ENCODE measurements at places on chromosomes 13 and 19. TPM values are rescaled to one million over a fixed set of nuclear protein-coding genes. Genes with fewer than 3 reads are reported as not detected.
A peak's percentile ranks its signal among the peaks of the same experiment; 100 is the strongest.

Gene PSG6
- not detected for total RNA-seq

Gene LGALS14
- total RNA-seq, result not detected

Gene CELF5
- total RNA-seq, result 0.15 TPM

Gene DPF1
- total RNA-seq, result not detected

Gene SLAIN1
- 25.2 TPM for total RNA-seq

DNA sequence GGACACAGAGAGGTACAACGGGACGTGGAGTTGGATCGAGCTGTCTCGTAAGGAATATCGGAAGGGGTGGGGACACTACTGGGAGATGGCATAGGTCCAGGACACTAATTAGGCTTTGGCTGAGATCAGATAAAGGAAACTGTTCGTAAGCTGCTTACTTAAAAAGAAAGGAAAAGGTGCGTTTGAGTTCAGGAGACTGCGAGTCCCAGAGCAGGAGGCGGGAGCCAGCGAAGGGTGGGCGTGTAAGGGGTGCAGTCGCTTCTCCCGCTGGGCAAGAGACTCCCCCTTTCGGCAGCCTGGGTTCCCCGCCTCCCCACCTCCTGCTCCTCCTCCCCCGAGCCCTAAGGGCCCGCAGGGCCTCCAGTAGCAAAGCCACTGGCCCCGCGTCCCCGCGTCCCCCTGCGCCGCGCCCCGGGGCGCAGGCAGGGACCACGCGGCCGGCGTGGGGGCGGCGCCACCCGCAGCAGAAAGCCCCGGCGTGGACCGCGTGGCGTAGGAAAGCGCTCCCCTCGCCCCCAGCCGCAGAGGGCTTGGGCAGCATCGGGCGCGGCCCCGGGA lies 547 bp downstream of the ABCC4 start:
- peaks cover 12% of the 10 kb centered on the region for H3K4me1 ChIP-seq
- H3K27me3 ChIP-seq, result no peaks in the 10 kb centered on the region
- no peak overlapping the region for H3K27ac ChIP-seq
- H3K4me3 ChIP-seq, result peak overlapping the region; percentile 48
- no peaks in the 10 kb centered on the region for H3K36me3 ChIP-seq
- DNase-seq, result peak; percentile 62

DNA sequence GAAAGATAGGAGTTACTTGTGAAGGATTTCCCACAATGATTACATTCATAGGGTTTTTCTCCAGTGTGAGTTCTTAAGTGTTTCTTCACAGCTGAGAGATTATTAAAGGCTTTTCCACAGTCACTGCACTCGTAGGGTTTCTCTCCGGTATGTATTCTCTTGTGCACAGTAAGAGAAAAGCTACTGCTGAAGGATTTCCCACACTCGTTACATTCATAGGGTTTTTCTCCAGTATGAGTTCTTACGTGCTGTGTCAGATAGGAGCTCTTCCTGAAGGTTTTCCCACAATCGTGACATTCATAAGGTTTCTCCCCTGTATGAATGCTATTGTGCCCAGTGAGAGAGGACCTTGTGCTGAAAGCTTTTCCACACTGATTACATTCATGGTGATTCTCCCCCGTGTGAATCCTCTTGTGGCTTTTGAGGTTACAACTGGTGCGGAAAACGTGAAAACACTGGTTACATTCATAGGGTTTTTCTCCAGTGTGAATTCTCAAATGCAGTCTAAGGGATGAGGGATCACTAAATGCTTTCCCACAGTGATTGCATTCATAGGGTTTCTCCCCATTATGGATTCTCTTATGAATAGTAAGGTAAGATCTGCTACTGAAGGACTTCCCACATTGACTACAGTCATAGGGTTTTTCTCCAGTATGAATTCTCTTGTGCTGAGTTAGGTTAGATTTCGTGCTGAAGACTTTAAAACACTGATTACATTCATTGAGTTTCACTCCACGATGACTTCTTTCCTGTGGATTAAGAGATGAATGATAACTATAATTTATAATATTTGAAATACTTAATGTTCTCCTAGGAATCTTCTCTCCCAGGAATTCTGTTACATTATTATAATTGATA lies 20.6 kb downstream of the ZNF558 start:
- no peak for DNase-seq
- peaks cover 45% of the 10 kb centered on the region for H3K36me3 ChIP-seq
- H3K4me1 ChIP-seq, result no peaks in the 10 kb centered on the region

- H3K4me3 ChIP-seq, result no peak overlapping the region
- H3K36me3 ChIP-seq, result no peaks in the 10 kb centered on the region
- no peak overlapping the region for H3K27ac ChIP-seq
- peaks cover 12% of the 10 kb centered on the region for H3K4me1 ChIP-seq
Observed at GRCh38 chr19:46898731-46899130, 37.9 kb downstream of the ARHGAP35 start.

- no peaks in the 10 kb centered on the region for H3K27me3 ChIP-seq
- H3K36me3 ChIP-seq, result no peaks in the 10 kb centered on the region
- H3K27ac ChIP-seq, result no peak overlapping the region
Observed at GRCh38 chr13:98821372-98822224, 69.1 kb upstream of the SLC15A1 start.

- no peaks in the 10 kb centered on the region for H3K4me1 ChIP-seq
- H3K4me3 ChIP-seq, result no peak overlapping the region
- DNase-seq, result no peak
Observed at GRCh38 chr19:10817291-10818038, 18.5 kb downstream of the TMED1 start.

DNA sequence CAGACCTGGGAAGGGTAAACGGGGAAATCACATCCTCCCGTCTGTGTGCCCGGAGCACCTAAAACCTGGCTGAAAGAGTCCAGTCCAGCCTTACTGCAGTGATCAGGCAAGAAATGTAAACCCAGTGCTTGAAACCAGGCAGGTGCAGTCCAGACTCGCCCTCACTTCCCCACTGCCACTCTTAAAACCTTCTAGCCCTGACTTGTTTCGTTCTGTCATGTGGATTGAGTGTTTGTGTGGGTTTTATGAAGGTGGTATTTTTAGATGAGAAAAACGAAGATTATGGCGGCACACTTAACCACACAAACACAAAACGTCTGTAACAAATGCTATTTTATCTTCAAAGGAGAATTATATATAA lies 839 bp upstream of the CKAP2 start:
- peaks cover 9% of the 10 kb centered on the region for H3K36me3 ChIP-seq
- H3K4me3 ChIP-seq, result peak overlapping the region; percentile 98
- H3K27me3 ChIP-seq, result no peaks in the 10 kb centered on the region
- peaks cover 23% of the 10 kb centered on the region for H3K4me1 ChIP-seq

- H3K27ac ChIP-seq, result peak overlapping the region; percentile 97
- H3K4me3 ChIP-seq, result peak overlapping the region; percentile 13
- no peaks in the 10 kb centered on the region for H3K27me3 ChIP-seq
- peak; percentile 91 for DNase-seq
- H3K4me1 ChIP-seq, result peaks cover 62% of the 10 kb centered on the region
Observed at GRCh38 chr19:38046254-38047048, 139.4 kb downstream of the SIPA1L3 start.

- H3K36me3 ChIP-seq, result no peaks in the 10 kb centered on the region
- DNase-seq, result peak; percentile 56
- no peaks in the 10 kb centered on the region for H3K27me3 ChIP-seq
- no peak overlapping the region for H3K27ac ChIP-seq
- peaks cover 40% of the 10 kb centered on the region for H3K4me1 ChIP-seq
Observed at GRCh38 chr13:27130979-27131623, 40.5 kb downstream of the USP12 start.

DNA sequence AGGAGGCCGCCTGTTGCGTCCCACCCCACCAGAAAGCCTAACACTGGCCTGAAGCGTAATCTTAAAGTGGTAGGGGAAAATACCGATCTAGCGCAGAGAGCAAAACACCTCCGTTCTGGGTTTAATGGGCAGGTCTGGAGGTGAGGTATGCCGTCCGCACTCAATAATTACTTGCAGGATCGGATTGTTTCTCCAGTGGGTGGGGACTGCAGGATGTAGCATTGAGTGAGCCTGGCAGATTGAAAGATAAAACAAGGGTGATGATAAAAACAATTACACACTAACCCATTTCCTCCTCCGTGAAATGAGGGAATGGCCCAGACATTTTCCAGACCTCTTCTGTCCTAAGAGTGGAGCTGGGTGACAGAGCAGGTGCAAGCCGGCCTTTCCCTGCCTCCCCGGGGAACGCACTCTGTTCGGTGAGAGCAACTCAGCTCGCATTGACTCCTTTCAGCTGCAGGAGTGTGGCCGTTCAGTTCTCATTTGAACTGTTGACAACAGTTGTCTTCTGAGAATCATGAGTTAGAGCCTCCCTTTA lies 110.2 kb upstream of the DOCK9 start:
- DNase-seq, result no peak
- no peaks in the 10 kb centered on the region for H3K27me3 ChIP-seq
- H3K27ac ChIP-seq, result peak overlapping the region; percentile 92
- peak overlapping the region; percentile 89 for H3K4me3 ChIP-seq

DNA sequence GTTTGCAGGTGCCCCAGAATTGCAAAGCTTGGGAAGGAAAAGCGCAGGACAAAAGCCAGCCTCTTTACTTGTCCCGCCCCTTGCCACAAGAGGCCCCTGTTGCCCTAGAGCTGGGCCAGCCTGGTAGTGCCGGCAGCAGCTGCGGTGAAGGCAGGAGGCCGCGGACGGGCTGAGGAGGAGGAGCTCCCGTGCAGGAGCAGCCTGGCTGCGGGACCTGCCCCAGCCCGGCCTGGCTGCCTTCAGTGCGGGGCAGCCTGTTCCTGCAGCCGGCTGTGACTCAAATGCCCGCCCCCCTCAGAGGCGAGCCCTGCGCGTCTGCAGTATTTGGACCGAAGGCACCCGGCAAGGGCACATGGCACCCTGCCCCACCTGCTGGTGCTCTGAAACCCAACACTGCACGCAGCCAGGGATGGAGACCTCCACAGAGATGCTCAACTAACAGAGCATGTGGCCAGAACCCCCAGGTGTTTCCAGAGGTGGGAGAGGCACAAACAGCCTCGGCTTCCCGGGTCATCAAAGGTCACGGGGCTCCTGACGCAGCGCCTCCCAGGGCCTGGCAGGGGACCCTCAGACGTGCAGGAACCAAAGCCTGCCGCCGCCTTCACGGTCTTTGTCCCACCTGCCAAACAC lies 29.7 kb downstream of the NAXD start:
- no peaks in the 10 kb centered on the region for H3K27me3 ChIP-seq
- no peak overlapping the region for H3K27ac ChIP-seq
- DNase-seq, result peak; percentile 85
- H3K4me3 ChIP-seq, result no peak overlapping the region

- peaks cover 7% of the 10 kb centered on the region for H3K4me1 ChIP-seq
- no peak for DNase-seq
- H3K27me3 ChIP-seq, result no peaks in the 10 kb centered on the region
- no peak overlapping the region for H3K4me3 ChIP-seq
- no peaks in the 10 kb centered on the region for H3K36me3 ChIP-seq
Observed at GRCh38 chr13:50244355-50244712, 229.1 kb downstream of the KCNRG start.

DNA sequence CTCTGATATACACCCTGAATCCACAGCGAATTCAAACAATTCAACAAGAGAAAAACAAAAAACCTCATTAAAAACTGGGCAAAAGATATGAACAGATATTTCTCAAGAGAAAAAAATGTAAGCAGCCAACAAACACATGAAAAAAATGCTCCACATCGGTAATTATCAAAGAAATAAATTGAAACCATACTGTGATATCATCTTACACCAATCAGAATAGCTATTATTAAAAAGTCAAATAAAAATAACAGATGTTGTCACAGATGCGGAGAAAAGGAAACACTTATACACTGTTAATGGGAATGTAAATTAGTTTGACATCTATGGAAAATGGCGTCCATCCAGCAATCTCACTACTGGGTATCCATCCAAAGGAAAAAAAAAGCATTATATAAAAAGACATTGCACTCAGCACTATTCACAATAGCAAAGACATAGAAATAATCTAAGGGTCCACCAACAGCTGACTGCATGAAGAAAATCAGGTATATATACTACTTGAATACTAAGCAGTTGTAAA lies 1495.0 kb upstream of the PCDH20 start:
- no peaks in the 10 kb centered on the region for H3K36me3 ChIP-seq
- H3K27ac ChIP-seq, result no peak overlapping the region
- no peak overlapping the region for H3K4me3 ChIP-seq
- DNase-seq, result no peak
- no peaks in the 10 kb centered on the region for H3K27me3 ChIP-seq
- H3K4me1 ChIP-seq, result no peaks in the 10 kb centered on the region

GRCh38 chr19:55432241-55432959 lies 10.7 kb downstream of the SHISA7 start:
- no peaks in the 10 kb centered on the region for H3K36me3 ChIP-seq
- no peak overlapping the region for H3K4me3 ChIP-seq
- H3K27me3 ChIP-seq, result no peaks in the 10 kb centered on the region
- DNase-seq, result no peak
- H3K4me1 ChIP-seq, result no peaks in the 10 kb centered on the region

- DNase-seq, result no peak
- no peak overlapping the region for H3K4me3 ChIP-seq
- H3K27me3 ChIP-seq, result no peaks in the 10 kb centered on the region
- no peaks in the 10 kb centered on the region for H3K36me3 ChIP-seq
Observed at GRCh38 chr19:9456018-9456689, 20.8 kb upstream of the ZNF266 start.

DNA sequence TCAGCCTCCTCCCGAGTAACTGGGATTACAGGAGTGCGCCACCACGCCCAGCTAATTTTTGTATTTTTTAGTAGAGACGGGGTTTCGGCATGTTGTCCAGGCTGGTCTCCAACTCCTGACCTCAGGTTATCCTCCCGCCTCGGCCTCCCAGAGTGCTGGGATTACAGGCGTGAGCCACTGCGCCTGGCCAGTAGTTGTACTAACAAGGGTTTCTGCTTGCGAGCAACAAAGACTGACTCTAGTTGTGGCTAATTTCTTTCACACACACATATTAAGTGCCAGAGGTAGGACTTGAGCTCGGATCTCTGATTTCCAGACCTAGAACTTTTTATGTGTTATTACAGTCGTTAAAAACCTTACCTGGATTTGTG lies 635 bp upstream of the PCCA start:
- H3K27ac ChIP-seq, result peak overlapping the region; percentile 65
- no peak for DNase-seq
- H3K27me3 ChIP-seq, result no peaks in the 10 kb centered on the region
- no peaks in the 10 kb centered on the region for H3K36me3 ChIP-seq
- H3K4me3 ChIP-seq, result peak overlapping the region; percentile 90

DNA sequence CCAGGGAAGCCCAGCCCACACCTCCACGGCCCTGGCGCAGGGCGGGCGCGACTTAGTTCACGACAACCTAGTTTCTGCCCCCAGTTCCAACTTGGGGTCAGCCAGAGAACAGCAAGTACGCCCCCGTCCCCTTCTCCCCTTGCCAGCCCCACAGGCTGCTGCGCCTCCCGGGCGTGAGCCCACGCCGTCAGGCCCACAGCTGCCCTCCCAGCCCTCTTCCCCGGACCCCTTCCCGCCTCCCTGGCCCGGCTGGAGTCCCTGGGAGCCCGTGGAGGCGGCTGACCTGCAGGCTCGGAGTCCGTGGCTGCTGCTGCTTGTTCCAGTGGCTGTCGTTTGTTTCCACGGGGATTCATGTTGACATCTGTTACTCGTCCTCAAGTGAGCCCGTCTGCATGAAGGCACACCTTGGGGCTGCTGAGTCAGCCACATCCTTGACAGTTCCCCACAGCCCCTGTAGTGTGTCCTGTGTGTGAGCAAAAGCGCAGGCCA lies 86.0 kb downstream of the ATP11A start:
- H3K4me3 ChIP-seq, result no peak overlapping the region
- no peaks in the 10 kb centered on the region for H3K36me3 ChIP-seq
- no peaks in the 10 kb centered on the region for H3K4me1 ChIP-seq
- H3K27me3 ChIP-seq, result no peaks in the 10 kb centered on the region
- no peak overlapping the region for H3K27ac ChIP-seq
